ENCODE measurements at places on chromosomes 16 and 17. TPM values are rescaled to one million over a fixed set of nuclear protein-coding genes. Genes with fewer than 3 reads are reported as not detected.
A peak's percentile ranks its signal among the peaks of the same experiment; 100 is the strongest.

The ZC3H7A gene
- 58.3 TPM for total RNA-seq

GRCh38 chr17:21161498-21162393 lies 35.0 kb downstream of the DHRS7B start:
- DNase-seq, result no peak

DNA sequence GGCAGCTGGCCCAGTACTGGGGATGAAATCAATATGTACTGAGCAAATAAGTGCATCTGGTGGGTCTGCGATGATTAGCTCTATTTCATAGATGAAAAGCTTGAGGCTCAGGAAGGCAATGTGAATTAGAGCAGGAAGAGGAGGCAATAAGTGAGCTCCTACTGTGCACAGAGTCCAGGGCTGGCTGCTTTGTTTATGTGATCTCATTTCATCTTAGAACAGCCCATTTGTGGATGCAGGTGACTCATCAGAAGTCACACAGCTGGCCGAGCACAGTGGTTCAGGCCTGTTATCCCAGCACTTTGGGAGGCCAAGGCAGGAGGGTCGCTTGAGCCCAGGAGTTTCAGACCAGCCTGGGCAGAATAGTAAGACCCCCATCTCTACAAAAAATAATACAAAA lies 7.1 kb downstream of the TMEM114 start:
- DNase-seq, result no peak

The CMTM2 gene
- 0.95 TPM for total RNA-seq

DNA sequence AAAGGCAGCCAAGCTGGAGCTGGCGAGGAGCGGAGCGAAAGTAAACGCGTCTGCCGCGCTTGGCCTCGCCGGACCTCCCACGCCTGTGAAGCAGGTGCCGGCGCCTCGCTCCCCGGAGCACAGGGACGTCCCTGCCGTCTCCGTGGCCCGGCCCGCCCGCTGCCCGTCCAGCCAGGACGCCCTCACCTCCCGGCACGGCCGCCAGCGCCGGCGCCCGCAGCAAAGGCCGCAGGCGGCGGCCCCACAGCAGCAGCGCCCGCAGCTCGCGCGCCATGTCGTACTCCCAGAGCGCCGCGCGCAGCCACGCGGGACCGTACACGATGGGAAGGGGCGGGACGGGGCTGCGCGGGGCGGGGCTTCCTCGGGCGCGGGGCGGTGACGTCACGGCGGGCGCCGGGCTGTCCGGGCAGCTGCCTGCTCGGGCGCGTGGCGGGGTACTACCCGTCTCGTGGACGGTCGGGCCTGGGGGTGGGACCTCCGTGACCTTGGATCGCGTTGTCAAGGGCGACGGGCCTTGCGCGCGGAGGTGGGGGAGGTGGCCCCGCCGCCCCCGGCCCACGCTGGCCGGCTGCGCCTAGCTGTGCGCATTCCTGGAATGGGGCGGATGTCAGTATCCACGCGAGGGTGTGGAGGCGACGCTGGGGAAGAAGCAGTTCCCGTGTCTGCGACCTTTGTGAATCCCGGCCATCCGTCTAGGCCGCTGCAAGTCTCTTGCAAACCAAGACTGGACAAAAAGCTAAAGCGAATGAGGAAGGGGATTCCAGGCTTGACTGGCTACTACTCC lies at the start of gene TRAP1:
TRAP1 (minus strand) TSS at position 290 of the 784 bp plus-strand sequence; CDS start at position 274, 16 bp downstream.
- DNase-seq, result peak; percentile 97

The ZP2 gene
- total RNA-seq, result not detected

All from activated CD4-positive, alpha-beta T cell treated with anti-CD3 and anti-CD28 coated beads, Interleukin-2, amount 10 ng/mL, durations not matched to agents 24 days and 14 days (primary cell).